Activated CD4-positive, alpha-beta T cell treated with anti-CD3 and anti-CD28 coated beads, Interleukin-2, amount 50 U/mL, for 4 hours (primary cell): ENCODE measurements at places on chromosomes 5 and 9.

- DNase-seq = no peak
Observed at GRCh38 chr9:99162759-99163364, 57.9 kb downstream of the TGFBR1 start.

GRCh38 chr5:167759057-167759821, 532.2 kb upstream of the WWC1 start:
- DNase-seq = no peak

DNA sequence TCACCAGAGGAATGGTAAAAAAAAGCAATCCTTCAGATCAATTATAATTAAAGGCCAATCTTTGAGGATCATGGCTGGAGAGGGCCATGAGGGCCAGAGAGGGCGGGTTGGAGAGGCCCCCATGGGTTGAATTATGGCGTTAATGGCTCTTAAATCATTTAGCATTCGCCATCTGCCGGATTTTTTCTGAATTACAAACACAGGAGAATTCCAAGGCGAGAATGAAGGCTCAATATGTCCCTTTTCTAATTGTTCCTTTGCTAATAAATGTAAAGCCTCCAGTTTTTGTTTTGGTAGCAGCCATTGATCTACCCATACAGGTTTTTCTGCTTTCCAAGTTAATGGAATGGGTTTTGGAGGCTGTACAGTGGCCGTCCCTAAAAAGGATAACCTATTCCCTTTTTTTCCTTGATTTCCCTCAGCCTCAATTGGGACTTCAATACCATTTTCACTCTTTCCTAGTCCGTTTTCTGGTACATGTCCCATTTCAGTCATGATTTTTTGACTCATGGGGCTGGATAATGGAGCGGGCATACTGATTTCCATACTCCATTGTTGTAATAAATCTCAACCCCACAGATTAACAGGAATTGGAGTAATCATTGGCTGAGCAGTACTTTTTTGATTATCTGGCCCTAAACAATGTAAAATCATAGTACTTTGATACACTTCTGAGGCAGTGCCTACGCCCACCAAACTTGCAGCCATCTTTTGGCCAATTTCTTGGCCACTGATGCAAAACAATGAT, 6.7 kb upstream of the TMEM141 start:
- DNase-seq = no peak

DNA sequence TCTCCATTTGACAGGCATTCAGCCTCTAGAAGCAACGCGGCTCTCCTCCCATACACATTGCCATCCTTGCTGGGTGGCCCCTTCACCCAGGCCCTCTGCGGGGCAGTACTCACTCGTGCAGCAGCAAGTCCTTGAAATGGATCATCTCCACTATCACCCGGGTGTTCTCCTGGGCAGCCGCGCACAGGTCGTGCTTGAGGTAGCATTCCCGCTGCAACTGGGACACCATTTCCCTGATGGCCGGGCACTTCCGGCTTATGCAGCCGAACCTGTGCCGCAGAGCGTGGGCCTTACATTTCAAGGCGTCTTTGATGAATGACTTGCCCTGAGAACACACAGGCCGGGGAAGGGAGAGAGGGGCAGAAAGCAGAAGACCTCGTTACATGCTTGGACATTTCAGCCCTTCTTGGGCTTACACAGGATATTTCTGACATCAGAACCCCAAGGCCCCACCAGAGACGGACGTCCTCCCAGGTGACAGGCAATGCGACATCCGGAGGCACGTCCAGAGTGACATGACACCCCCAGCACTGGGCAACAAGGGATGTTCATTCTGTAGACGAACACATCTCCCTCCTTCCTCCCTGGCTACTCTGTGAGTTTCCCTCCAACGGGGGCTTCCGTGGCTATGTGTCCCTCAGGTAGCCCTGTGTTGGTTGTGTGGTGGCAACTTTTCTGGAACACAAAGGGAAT, 5.0 kb downstream of the STC2 start:
- DNase-seq = no peak

DNA sequence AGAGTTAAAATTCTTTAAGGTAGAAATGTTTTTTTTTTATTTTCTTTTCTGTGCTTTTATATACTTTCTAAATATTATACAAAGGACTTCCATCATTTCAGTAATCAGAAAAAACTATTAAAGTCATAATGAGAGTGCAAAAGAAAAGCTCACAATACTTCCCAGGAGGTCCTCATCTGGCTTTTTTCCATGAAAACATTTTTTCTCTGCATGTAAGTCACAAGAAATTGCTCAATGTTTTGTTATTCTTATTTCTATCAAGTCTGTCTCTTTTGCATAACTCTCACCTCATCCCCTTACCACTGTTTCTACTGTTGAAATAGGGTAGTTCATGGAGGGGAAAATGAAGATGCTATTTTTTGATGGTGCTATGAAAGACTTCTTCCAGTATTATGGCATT, 375.0 kb downstream of the TMEM232 start:
- no peak for DNase-seq

DNA sequence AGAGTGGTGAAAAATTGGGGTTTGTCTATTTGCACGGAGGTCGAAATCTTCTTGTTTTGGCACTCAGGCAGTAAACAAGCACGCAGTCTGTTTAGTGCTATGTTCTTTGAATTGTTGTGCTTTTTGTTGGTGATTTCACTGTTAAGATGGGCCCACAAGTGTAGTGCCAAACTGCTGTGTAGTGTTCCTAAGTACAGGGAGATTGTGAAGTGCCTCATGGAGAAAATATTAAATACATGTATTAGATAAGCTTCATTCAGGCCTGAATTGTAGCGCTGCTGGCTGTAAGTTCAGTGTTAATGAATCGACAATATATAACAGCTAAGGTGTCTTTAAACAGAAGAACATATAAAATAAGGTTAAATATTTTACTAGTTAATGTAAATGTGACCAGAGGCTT, 17.3 kb downstream of the SREK1 start:
- DNase-seq = no peak

DNA sequence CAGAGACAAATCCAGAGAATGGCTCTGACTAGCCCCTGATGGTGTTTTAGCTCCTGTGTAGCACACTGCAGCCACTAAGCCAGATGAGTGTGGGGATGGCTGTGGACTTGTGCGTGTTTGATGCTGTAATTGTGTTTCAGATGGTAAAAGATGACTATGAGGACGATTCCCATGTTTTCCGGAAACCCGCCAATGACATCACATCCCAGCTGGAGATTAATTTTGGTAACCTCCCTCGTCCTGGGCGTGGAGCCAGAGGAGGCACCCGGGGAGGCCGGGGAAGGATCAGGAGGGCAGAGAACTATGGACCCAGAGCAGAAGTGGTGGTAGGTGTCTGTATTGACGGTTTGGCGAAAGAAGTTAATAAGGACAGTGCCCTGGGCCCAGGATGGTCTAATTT, 38.0 kb downstream of the HABP4 start:
- DNase-seq = no peak

DNA sequence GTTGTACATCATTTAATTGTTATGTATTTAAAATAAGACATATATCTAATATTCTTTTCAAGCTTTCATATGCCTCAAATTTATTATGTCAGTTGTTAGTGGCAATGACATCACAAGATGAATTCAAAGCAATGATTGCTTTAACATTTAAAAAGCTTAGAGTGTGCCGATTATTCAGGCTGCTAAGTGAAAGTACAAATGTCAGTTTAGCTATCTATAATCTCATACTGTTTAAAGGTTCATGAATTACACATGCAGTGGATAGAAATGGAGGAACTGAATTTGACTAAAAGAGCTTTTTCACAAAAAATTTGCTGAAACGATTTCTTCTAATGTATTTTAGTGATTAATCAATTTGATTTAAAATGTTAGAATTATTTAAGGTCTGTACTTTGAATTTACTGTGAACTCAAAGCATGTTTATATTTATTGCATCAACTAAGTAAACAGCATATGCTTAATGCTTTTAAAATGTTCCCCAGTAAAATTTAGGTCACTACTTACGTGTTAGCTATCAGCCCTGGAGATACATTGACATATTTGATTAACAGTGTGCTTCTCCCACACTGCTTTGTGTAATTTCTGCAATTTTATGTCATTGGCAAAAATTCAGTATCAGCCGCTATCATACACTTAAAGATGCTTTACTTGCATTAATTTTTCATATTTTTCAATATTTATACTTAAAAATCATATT, 334.9 kb downstream of the PARP8 start:
- no peak for DNase-seq

- DNase-seq = no peak
Observed at GRCh38 chr5:123929055-123929474, 417.1 kb downstream of the CSNK1G3 start.

GRCh38 chr5:140575309-140575708, 10.7 kb downstream of the SLC35A4 start:
- no peak for DNase-seq

GRCh38 chr5:124176692-124177091, 569.7 kb downstream of the ZNF608 start:
- no peak for DNase-seq

DNA sequence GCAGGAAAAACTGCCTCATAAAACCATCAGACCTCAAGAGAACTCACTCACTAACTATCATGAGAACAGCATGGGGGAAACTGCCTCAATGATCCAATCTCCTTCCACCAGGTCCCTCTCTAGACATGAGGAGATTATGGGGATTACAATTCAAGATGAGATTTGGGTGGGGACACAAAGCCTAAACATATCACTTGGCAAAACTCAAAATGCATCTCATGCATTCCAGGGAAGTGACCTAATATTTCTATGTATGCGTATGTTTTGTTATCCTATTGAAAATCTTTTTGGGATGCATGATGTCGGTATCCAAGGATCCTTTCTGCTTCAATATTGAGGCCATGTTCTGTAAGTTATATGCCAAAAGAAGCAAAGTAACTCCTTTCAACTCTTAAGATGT, 174.0 kb downstream of the PLK2 start:
- DNase-seq = no peak

- DNase-seq = no peak
Observed at GRCh38 chr9:1100945-1101344, 50.8 kb downstream of the DMRT2 start.

GRCh38 chr5:152883066-152883775, 478.1 kb upstream of the NMUR2 start:
- no peak for DNase-seq

GRCh38 chr5:58360794-58361193, 99.1 kb downstream of the PLK2 start:
- DNase-seq = no peak

DNA sequence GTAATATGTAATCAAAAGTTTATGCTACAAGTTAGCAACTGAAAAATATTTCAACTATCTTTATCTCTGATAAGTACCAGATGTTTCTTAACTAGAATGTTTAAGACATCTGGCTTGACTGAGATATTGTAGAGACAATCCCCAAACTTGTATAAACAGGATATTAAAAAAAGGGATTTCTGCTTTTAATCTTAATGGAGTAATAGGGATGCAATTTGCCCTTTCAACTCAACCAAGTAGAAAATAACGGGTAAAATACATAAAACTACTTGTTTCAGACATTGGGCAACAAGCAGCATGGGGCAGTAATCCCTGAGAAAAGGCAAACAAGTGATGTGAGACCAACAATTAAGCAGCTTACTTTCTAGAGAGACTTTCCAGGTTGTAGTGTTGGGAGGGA, 9.4 kb upstream of the ADAMTS12 start:
- no peak for DNase-seq

GRCh38 chr9:959914-960313, 16.5 kb upstream of the DMRT3 start:
- no peak for DNase-seq

GRCh38 chr5:84239494-84239893, 145.2 kb downstream of the EDIL3 start:
- DNase-seq = no peak

GRCh38 chr9:123656565-123656964, 273.4 kb downstream of the DENND1A start:
- DNase-seq = no peak

GRCh38 chr5:177005619-177006264, 837 bp downstream of the UIMC1 start:
- DNase-seq = peak; percentile 68

GRCh38 chr9:135062254-135062653, 25.2 kb upstream of the OLFM1 start:
- DNase-seq = no peak

- DNase-seq = no peak
Observed at GRCh38 chr9:76732341-76732958, 31.8 kb upstream of the PCA3 start.

GRCh38 chr9:109286981-109287380, 33.9 kb downstream of the EPB41L4B start:
- no peak for DNase-seq

DNA sequence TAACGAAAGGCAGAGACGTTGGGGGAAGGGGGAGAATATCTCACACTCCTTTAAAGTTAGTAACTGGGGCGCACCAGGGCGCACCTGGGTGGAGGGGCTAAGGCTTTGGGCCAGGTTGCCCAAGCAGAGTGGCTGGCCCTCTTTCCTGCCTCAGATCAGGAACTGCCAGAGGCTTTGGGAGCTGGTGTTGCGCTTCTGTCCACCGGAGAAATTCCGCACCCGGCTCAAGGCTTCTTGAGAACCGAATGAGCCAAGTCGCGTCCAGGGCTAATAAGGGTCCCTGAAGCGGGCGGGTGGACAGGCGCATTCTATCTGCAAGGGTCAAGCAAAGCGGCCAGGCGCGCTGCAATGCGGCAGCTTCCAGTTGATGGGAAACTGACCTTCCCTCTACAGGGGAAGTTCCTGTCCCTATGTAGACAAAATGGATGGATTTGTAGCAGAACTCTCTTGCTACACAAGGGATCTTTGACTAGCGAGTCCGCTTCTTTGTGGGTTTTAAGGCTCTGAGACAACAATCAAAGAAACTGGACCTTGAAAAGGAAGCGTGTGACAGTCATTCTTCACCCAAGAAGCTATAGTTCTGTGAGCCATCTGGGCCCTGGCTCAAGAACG, 5.5 kb downstream of the PAX5 start:
- no peak for DNase-seq

DNA sequence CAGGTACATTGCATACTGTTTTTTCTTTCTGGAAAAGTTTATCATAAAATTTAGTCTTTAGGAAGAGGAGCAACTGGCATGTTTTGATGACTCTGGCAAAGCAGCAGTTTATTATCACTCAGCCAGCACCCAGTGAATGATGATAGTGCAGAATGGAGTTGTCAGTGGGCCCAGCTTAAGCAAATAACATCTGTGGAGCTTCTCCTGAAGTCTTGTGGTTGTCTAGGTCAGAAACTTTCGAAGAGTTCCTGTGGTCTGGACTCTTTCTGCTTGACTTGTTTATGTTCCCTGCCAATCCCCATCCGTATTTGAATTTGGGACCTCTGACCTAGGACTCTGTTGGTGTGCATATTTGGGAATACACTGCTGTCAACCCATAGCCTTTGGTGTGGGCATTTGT, 38.1 kb upstream of the C5orf47 start:
- no peak for DNase-seq

- DNase-seq = no peak
Observed at GRCh38 chr9:132237481-132237880, 75.6 kb downstream of the NTNG2 start.

DNA sequence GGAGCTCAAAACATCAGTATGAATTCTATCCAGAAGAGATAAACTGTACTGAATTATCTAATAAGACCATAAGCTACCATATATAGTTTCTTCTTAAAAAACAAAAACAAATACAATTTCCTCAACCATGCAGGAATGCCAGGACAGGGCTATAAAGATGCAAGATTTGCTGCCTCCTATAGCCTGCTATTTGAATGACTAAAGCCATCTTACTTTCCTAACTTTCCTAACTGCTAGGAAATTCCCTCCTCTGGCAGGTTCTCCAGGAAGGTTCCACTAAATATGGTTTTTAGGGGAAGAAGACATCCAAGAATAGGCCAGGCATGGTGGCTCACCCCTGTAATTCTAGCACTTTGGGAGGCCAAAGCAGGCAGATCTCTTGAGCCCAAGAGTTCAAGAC, 15.1 kb downstream of the KIF27 start:
- DNase-seq = no peak

- peak; percentile 45 for DNase-seq
Observed at GRCh38 chr9:134391319-134392231, 65.3 kb downstream of the RXRA start.
